ENCODE measurements at places on chromosomes 6 and 20. TPM values are rescaled to one million over a fixed set of nuclear protein-coding genes. Genes with fewer than 3 reads are reported as not detected.

FAM209A gene
- total RNA-seq: 0.73 TPM

DNA sequence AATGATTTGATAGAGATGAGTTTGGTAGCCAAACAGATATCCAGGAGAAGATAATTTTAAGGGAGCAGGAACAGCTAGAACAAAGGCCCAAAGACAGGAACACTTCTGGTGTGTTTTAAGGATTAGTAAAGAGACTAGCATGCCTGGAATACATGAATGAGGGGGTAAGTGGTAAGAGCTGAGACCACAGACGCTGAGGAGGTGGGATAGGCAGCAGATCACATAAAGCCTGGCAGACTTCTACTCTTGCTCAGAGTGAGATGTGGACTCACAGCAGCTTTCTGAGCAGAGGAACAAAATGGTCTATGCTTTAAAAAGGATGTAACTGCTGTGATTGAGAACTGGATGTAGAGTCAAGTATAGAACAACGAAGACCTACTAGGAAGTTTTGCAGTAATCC lies 100.1 kb downstream of the EPHA7 start:
- DNase-seq: no peak

DNA sequence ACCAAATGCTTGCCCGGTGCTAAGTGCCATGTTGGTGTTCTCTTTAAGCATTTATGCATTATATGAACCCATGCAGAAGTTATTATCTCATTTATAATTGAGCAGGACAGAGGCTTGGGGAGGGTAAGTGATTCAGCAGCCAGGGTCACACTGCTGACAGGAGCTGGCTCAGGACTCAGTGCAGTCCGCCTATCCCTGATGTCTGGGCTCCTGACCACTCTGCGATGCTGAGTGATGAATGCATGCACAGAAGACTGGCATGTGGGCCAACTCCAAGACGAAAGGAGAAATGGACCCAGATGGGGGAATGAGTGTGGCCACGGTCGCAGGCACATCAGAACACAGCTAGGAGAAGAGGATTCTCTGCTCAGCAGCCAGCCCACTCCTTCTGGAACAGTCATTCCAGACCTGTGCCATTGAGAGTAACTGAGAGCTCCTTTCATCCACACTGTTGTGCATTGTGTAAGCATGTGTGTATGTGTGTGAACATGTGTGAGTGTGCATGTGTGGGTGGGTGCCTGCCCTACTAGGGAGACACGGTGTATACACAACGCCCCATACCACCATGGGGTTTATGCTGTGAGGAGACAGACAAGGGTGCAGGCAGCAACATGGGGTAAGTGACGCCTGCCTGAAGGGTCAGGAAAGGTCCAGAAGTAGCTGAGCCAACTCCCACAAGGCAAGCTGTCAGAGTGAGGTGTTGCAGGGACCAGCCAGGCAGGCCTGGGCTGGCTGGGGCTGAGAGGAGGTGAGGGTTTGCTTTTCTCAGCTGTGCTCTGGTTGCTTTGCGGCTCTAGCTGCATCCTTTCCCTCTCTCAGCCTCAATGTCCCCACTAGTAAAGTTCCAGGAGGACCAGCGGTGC lies 97.8 kb upstream of the PMEPA1 start:
- DNase-seq: no peak

DNA sequence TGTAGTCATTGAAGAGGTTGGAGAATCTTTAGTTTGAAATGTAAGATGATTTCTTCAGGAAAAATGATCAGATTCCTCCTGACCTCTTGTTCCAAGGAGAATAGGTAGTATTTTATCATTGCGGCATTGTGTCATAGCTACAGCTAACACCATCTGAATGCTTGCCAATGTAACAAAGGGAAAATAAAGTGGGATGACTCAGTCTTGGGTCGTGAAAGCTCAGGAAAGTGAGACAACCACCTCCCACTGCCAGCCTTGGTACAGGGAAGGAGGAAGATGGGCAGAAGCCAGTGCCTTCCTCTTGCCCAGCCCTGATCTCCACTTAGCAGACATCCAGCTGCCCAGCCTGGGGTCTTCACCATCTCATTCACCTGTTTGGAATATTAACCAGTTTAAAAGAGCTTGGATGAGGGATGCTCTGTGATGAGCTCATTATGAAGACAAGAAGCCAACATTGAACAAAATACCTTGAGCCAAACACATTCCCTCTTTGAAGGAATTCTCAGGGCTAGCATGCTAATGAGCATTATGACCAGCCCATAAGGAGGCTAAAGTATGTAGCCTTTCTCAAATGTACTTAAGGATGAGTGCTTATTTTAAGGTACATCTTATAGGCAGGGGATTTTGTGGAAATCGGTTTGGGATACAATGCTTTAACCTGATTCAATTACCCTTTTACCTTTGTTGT lies 40.0 kb upstream of the APCDD1L start:
- no peak for DNase-seq

- DNase-seq: peak; percentile 91
Observed at GRCh38 chr6:133916650-133917151, 27.8 kb downstream of the TCF21 start.

DNA sequence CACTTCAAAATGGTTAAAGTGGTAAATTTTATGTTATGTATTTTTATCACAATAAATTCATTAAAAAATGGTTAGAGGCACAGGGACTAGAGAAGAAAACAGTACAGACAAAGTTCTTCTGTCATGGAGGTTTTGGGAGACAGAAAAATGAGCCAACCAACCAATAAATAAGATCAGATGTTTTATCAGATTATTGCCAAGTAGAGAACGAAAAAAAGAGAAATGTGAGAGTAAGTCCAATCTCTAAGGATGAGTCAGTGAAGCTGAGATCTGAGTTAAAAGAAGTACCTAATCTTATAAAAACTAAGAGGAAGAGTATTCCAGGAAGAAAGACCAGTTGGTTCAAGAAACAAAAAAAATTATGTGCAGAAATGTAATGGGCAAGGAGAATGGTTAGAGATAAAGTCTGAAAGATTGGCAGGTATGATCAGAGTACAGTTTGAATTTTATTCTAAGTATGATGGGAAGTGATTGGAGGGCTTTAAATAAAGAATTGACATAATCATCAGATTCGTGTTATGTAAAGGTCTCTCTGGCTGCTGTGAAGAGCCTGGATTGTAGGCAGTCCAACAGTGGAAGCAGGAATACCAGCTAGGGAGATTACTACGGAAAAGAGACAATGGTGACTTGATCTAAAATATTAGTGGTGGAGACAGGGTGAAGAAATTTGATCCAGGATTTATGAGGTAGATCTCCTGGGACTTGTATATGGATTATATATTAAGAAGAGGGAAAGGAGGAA lies 79.6 kb downstream of the RCAN2 start:
- no peak for DNase-seq

DNA sequence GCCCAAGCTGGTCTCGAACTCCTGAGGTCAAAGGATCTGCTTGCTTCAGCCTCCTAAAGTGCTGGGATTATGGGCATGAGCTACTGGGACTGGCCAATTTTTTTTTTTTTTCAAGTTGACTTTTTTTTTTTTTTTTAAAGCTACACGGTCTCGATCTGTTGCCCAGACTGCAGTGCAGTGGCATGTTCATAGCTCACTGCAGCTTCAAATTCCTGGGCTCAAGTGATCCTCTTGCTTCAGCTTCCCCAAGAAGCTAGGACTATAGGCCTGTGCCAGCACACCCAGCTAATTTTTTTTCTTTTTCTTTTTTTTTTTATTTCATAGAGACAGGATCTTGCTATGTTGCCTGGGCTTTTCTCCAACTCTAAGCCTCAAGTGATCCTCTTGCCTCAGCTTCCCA lies 59.5 kb downstream of the NCOA3 start:
- no peak for DNase-seq

GRCh38 chr6:121951918-121952379 lies 447.5 kb upstream of the HSF2 start:
- no peak for DNase-seq

SMIM8 gene
- 8.5 TPM for total RNA-seq

DNA sequence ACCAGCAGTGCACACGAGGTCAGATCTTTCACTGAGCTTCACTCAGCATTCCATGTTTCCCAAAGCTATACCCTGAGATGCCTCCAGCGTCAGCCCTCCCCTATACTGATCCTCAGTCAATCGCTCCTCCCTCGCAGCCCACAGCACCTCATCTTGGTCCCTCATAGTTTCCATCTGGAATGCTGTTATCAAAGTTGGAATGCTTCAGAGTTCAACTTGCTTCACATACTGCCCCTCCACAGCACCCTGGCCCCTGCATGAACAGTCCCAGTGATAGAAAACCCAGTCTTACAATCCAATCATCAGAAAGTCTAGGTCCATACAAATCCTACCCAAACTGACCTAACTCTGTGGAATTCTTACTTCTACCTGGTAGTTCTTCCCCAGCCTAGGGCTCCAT lies 20.0 kb downstream of the SPAG4 start:
- no peak for DNase-seq

DNAH8 gene
- total RNA-seq: 0.02 TPM

- no peak for DNase-seq
Observed at GRCh38 chr6:34816635-34817301, 24.9 kb downstream of the BLTP3A start.

DNA sequence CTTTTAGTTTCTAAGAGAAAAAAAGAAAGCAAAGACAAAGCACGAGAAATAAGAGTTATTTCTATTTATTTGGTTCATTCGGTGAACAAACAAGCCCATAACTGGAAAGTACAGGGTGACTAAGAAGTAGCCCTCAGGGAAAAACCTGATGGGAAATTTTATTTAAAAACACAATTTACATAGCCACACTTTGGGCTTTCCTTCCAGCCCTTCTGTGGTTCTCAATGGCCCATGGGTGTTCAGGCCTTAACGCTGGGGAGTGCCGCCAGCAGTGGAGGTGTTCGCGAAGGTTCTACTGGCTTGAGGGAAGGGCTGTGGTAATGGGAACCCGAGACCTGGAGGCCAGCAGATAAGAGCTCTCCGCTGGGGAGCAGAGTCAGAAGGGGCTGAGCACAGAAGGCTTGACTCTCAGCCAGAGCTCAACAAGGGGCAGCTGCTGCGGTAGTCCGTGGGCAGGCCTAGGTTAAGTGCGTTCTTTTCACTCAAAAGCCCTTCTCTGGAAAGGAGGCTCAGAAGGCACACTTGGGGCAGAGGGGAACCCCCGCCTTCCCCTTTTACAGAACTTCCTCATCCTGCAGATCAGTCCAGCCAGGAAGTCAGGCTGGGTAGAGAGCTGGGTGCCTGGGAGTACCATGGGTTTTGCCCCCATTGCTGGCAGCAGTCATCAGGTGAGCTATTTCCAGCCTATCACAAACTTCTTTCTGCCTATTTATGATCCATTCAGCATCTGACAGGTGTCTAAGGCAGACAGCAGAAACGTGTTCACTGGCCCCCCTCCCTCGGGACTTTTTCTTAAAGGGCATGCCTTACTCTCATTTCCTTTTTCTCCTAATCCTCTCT lies 8.8 kb upstream of the CD83 start:
- peak; percentile 59 for DNase-seq

BNIP5 gene
- total RNA-seq: not detected

GRCh38 chr6:170264086-170264485 lies 26.8 kb downstream of the DLL1 start:
- no peak for DNase-seq

PKHD1 gene
- total RNA-seq: 0.02 TPM

RHAG gene
- total RNA-seq: not detected

- DNase-seq: no peak
Observed at GRCh38 chr6:3878048-3878666, 29.0 kb downstream of the FAM50B start.

DNA sequence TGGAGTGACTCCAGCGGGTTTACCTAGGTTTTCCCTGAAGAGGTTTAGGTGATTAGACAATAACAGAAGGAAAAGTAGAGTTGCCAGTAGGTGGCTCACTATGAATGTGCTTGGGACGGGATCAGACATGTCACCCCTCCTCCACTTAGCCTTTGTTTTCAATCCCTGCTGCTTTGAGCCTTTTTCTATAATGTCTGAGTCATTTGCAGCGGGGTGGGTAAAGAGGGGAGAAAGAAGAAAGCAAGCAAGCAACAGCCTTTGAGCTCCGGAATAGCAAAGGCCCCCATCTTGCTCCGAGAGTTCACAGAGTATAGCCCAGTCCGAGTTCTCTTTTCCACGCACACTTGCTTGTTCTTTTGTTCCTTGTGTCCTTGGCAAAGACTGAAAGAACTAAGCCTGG lies 129.1 kb downstream of the PACRG start:
- DNase-seq: no peak
